ENCODE measurements at places on chromosomes 5 and 9.

DNA sequence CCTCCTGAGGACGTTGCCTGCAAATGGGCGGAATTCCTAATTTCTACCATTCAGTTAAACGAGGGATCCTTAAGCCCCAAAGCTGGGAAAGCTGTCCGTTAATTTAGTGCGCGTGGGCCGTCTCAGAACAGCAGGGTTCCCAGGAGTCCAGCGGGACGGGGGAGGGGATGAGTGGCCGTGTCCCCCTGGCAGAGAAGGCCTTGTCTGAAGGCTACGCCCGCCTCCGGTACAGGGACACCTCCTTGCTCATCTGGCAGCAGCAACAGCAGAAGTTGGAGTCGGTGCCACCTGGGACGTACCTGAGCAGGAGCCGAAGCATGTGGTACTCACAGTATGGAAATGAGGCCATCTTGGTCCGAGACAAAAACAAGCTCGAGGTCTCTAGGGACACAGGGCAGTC is 1.3 kb downstream of the BRD3OS start:
- no peak for DNase-seq

DNA sequence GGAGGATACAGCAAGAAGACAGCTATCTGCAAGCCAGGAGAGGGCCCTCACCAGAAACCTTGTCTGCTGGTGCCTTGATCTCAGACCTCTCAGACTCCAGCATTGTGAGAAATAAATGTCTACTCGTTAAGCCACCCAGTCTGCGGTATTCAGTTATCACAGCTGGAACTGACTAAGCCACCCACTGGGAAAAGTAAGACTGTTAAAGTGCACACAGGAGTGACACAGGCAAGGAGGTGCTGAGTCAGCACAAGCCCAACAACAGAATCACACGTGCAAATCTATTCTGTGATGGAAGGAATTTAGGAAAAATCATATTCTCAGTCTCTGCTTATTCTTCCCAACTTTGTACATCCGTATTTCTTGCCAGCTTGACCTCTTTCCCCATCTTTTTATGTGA is 200.0 kb downstream of the NR2F1-AS1 start:
- no peak for DNase-seq

GRCh38 chr9:136686794-136687711 is at the start of gene AGPAT2:
AGPAT2 (minus strand) TSS chr9:136687457; CDS start chr9:136687357, 100 bp downstream.
- peak; percentile 37 for DNase-seq

DNA sequence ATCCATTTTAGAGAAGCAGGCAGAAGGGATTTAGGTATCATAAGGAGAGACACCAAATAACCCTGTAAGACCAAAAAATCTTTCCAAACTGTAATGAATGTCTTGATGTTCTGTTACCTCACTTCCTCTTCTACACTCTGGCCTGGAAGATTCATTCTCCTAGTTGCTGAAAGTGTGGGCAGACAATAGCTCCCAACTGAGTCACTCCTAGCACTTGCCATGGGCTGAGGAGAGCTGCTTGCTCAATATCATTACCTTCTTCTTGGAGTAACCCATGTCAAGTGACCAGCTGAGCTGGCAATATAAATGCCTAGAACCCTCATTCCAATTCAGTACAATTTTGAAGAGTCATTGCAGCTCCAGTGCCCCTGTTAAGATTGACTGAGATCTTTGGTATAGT is 1985.5 kb upstream of the CDH6 start:
- DNase-seq: no peak

DNA sequence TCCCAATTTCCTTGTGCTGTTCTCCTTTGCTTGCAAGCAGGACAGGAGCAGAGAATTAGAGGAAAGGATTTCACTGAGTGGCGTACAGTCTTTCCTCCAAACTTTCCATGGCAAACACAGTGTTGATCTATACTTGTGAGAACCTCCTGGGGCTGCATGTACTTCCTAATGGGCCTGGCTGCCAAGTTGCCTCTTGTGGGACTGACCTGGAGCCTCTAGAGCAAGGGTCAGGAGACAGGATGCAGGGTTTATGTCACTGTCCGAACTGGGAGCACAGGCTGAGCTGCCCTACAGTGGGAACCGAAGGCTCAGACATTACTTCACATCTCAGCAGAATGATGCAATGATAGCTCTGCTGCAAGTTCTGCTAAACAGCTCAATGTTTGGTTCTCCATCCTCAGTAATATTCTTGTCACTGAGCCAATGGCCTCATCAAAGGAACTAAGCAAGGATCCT is 102.3 kb downstream of the ENC1 start:
- no peak for DNase-seq

GRCh38 chr5:129356846-129357245 is 103.3 kb upstream of the ADAMTS19 start:
- no peak for DNase-seq

- DNase-seq: no peak
Measured at GRCh38 chr5:53180538-53180937, 71.0 kb upstream of the MOCS2 start.

- no peak for DNase-seq
Measured at GRCh38 chr9:112817860-112818203, 67.3 kb downstream of the SNX30 start.
